HT-29 (cell line): ENCODE measurements at places on chromosomes 4 and X.

DNA sequence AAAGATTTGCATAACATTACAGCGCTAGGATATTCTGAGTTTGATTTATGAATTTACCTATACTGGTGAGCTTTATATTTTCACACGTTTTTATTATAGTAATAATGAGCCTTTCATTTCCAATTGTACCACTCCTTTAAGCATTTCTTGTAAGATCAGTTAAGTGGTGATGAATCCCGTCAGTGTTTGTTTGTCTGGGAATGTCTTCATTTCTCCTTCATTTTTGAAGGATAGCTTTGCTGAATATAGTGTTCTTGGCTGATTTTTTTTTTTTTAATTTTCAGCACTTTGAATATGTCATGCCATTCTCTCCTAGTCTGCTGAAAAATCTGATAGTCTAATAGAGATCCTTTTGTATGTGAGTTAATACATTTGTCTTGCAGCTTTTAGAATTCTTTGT, 70.1 kb downstream of the IL15 start:
- no peak for DNase-seq

- DNase-seq = no peak
Observed at GRCh38 chr4:176482972-176483371, 163.2 kb downstream of the SPCS3 start.

DNA sequence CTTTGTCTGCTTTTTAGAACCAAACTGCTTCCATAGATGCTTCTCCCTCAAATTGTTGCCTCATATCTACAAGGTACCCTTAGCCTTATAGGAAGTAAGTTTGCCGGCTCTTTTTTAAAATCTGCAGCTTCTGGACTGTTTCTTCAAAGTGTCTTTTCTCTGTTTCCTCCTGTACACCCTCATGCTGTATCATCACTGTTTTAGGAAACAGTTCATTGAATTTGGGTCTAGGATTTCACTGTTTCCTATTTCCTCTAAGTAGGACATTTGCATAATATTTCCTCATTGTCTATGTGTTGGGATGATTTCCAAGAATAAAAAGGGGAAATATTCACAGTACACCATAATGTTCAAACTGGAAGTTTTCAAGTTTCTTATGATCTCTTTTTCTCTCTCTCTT, 43.0 kb downstream of the BANK1 start:
- no peak for DNase-seq

DNA sequence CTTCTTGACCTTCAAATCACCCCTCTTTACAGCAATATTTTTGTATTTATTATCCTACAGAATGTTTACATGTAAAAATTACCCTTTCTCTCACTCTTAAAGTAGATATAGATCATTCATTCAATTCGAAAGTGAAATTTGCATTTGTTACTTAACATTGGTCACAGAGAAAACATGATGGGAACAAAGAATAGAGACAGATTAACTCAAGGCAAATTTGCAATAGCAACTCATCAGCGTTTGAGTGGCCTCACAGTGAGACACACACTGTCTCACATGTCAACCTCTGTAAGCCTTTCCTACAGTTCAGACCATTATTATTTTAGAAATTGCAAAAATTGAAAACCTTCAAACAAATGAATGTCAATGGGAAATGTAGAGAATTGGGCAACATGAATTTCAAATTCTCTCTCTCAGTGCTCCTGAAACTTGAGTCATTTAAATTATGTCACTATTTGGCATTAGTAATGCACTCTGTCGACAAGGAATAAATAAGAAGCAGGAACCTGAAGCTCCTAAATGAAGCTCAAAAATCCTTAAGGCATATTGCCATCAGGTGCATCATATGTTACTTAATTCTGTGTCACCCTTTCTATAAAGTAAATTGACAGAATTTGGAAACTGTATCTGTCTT, 148.3 kb upstream of the ANXA10 start:
- DNase-seq = no peak

- DNase-seq = no peak
Observed at GRCh38 chr4:85398276-85398675, 76.7 kb upstream of the ARHGAP24 start.

DNA sequence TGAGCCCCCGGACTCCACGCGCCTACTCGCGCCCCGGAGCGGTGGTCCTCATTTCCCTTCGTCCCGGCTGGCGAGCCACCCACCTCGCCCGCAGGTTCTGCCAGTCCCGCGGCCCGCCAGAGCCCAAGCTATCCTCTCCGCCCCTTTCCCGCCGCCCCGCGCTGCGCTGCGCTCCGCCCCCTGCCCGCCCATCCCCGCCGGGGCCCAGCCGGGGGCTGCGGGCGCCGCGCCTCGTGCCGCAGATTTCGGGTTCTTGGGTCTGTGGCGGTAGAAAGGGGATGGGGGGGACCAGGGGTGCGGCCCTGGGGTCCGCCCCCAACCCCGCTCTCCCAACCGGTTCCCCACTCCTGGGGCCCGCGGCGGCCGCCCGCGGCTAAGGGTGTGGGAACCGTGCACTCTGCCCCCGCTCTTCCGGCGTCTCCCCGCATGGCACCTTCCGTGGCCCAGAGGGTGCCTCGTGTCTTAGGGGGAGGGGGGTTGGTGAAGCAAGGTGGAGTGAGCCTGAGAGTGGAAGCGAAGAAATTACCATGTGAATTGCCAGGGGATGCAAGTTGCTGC, 650.8 kb upstream of the DIPK2B start:
- peak; percentile 66 for DNase-seq

GRCh38 chr4:153497988-153498967, 32.1 kb downstream of the TMEM131L start:
- DNase-seq = no peak

- DNase-seq = no peak
Observed at GRCh38 chrX:99398545-99398944, 1011.5 kb downstream of the PCDH19 start.

- DNase-seq = no peak
Observed at GRCh38 chr4:113169368-113169767, 119.9 kb downstream of the ANK2 start.

DNA sequence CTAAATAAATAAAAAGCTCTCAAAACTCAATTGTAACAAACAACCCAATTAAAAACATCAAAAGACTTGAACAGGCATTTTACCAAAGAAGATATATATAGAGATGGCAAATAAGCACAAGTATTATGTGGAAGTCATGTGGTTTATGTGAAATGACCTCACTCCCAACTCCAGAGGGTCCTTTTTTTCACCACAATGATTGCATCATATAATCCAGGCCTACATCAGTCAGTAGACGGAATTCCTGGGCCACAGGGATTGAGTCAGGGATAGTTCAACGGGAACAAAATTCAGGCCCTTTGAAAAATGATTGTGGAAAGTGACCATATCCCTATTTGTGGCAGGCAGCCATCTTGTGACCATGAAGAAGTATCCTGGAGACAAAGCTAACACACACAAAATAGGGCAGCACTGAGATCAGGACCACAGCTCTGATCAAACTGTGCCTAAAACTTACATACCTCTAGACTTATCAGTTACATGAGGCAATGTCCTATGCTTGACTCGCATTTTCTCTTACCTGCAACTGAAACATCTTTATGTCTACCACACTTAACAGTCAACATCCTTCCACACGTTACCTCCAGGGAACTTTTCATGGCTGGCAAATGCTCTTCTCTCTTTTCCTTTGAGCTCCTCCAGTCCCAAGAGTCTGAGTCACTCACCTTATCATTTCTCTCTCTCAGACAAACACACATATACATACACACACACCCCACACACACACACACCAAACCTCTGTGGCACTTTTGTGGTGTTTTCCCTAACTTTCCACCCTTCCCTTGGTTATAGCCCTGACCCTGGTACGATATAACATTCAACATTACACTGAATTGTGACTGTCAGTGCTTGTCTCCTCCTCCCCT, 113.5 kb downstream of the PHF8 start:
- DNase-seq = no peak

DNA sequence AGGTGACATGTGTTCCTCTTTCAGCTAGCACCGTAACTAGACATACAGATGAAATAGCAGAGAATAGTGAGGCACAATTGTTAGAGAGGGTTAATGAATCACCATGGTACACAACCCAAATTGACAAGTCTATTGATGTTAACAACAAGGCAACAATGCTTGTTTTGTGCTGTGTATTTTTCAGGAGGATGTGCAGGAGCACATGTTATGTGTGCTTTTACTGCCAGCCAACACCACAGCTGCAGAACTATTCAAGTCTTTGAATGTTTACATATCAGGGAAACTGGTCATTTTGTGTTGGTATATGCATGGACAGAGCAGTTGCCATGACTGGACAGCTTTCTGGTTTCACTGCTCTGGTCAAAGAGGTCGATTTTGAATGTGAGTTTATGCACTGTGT, 32.8 kb downstream of the STBD1 start:
- DNase-seq = no peak

DNA sequence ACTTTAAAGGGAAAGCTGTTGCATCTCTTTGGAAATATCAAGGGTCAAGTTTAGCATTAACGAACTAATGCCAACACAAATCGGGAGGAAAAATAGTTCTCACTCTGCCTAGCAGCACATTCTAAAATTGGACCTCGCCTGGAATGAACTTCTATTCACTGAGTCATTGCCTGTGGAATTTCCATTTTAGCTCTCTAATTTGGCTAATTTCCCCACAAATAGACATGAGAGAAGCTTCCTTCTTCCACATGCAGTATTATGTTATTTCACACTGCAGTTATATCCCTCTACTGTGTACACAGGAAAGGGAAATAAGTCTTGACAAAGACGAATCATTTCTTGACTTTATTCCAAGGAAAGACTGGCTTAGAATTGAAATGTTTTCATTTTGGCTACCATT, 9.3 kb downstream of the ZXDA start:
- no peak for DNase-seq

DNA sequence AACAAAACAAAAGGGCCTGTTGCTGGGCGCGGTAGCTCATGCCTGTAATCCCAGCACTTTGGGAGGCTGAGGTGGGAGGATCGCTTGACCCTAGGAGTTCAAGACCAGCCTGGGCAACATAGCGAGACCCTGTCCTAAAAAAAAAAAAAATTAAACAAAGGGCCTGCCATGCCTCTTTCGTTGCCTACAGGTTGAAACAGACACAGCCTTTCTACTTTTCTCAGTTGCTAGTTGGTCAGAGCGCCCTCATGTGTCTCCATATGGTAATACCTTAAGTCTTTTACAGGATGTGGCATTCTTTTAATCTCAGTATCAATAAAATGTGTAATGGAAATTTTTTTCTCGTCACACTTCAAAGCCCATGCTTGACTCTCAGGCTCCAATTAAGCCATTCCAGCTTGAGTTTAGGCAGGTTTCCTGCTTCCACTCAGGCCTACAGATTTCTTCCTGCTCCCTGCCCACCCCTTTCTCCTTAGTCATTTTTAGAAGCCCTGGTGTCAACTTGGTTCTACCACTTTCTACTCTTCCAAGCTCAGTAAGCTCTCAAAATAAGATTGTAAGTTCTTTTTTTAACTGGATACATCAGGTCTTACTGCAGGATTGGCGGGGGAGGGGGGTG, 4.6 kb upstream of the SOWAHD start:
- DNase-seq = peak; percentile 65

DNA sequence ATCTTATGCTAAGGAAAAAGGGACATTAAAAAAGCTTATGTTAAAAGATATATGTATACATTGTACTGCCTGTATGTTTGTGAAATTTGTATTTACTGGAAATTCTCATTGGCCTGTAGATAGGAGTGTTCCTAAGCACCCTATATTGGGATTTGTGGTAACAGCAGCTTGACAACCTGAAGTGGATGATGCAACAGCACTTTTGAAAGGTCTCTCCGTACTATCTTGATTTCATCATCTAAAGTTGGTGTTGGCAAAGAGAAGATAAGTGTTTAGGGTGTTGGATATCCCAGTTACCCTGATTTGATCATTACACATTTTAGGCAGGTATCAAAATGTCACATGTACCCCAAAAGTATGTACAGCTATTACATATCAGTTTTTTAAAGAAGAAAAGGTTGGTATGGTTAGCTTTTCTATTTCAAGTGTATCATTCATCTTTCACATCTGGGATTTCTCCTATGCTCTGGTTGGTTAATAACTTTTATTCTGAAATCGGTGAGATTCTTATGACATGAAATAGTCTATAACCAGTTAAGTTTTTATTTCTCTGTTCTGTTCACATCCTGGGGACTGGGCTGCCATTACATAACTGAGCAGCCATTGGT, 10.3 kb downstream of the HADH start:
- DNase-seq = no peak

- peak; percentile 62 for DNase-seq
Observed at GRCh38 chr4:82984459-82984858, 26.2 kb downstream of the LIN54 start.

- DNase-seq = no peak
Observed at GRCh38 chrX:85882601-85883000, 164.8 kb downstream of the CHM start.

DNA sequence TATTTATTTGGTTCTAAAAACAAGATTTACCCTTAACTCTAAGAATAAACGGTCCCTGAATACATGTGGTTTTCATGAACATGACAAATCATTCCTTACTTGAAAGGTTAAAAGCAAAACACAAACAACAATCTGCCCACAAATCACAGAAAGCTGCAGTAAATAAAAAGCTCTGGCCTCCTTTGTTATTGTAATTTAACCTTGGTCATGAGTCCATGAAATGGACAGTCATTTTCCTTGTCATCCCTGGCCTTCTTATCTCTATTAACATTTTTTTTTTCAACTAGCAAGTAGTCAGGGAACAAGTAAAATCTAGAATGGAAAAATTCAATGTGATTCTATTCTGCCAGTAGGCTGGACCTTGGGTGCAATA, 92.7 kb downstream of the SCD5 start:
- no peak for DNase-seq

DNA sequence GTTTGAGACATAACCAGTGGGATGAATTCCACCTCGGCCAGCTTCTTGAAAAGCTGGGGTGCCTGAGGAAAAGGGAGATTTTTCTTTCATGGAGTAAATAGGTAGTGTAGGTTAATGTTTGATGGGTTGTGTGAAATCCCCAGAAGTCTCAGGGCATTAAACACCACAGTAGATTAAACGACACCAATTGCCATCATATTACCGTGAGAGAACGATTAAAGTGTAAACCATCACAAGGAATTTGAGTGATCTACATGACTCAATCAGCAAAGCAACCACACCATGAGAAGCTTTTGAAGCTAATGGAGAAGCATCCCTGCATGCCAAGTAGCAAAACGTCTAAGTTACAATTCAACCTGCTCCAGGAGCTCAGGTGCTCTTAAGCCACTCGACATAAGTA, 322.5 kb upstream of the GATB start:
- no peak for DNase-seq

DNA sequence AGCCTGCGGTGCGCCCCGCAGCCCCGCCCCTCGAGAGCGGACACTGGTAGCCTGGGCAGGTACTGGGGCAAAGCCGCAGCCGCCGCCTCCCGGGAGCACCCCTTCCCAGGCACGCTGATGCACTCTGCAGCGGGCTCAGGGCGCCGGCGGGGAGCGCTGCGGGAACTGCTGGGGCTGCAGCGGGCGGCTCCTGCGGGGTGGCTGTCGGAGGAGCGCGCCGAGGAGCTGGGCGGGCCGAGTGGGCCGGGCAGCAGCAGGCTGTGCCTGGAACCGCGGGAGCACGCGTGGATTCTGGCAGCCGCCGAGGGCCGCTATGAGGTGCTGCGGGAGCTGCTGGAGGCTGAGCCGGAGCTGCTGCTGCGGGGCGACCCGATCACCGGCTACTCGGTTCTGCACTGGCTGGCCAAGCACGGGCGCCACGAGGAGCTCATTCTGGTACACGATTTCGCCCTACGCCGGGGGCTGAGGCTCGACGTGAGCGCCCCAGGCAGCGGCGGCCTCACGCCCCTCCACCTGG, 401 bp downstream of the SOWAHD start:
- no peak for DNase-seq

GRCh38 chr4:151117371-151117962, 18.0 kb downstream of the RPS3A start:
- DNase-seq = peak; percentile 86

GRCh38 chr4:159248384-159249178, 145.7 kb downstream of the RAPGEF2 start:
- DNase-seq = no peak

GRCh38 chr4:48899432-48899749, 7.2 kb downstream of the OCIAD2 start:
- no peak for DNase-seq
